RKO (cell line): ENCODE measurements at places on chromosomes 7 and 10.

- DNase-seq: no peak
These were observed at the start of gene CPXM2 for GRCh38 chr10:123891144-123892071. CPXM2 (minus strand) TSS chr10:123891807; CDS start chr10:123891659, 148 bp downstream.

DNA sequence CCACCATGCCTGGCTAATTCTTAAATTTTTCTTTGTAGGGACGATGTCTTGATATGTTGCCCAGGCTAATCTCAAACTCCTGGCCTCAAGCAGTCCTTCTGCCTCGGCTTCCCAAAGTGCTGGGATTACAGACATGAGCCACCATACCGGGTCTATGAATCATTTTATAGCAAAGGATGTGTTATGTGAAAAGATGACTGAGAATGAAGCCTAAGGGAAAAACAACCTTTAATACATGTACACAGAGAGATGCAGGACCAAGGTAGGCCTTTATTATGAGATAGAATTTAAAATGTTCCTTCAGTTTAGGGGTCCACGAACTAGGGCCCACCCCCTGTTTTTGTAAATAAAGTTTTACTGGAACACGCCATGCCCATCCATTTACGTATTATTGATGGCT is 41.0 kb downstream of the UBE2H start:
- no peak for DNase-seq

DNA sequence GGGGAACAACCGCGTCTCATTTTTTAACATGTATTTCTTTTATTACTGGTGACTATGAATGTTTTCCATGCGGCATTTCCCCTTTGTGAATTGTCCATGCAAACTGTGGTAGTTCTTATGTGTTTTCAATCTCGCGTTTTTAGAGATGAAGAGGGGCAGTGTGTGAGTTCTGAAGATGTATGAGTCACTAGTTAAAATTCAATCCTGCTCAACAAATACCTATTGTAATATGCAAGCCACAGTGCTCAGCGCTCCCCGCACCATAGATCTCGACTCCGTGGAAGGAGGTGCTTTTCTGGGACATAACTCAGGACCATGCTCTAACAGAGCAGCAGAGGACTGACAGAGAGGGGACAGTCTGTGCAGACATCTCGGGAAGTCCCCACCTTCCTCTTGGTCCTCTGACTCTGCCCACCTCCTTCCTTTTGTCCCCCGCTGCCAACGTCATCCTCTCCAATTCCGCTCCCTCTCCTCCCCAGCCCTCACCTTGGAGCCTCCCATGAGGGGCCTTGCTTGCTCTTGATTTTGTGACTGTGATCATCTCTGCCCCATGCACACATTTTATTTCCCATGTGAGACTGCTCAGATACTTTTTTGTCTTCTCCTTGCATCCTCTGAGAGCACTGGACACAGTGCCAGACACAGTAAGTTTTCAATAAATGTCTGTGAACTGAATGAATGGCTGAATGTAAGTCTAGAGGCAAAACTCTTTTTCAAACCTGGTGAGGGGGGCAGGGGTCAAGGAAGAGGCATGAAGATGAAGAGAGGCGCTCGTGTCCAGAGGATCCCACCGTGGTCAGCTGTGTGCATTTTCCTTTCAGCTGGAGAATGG is 42.7 kb upstream of the PLEKHA1 start:
- DNase-seq: no peak

- DNase-seq: no peak
These were observed 18.8 kb upstream of the SORBS1 start for GRCh38 chr10:95579835-95580535.

DNA sequence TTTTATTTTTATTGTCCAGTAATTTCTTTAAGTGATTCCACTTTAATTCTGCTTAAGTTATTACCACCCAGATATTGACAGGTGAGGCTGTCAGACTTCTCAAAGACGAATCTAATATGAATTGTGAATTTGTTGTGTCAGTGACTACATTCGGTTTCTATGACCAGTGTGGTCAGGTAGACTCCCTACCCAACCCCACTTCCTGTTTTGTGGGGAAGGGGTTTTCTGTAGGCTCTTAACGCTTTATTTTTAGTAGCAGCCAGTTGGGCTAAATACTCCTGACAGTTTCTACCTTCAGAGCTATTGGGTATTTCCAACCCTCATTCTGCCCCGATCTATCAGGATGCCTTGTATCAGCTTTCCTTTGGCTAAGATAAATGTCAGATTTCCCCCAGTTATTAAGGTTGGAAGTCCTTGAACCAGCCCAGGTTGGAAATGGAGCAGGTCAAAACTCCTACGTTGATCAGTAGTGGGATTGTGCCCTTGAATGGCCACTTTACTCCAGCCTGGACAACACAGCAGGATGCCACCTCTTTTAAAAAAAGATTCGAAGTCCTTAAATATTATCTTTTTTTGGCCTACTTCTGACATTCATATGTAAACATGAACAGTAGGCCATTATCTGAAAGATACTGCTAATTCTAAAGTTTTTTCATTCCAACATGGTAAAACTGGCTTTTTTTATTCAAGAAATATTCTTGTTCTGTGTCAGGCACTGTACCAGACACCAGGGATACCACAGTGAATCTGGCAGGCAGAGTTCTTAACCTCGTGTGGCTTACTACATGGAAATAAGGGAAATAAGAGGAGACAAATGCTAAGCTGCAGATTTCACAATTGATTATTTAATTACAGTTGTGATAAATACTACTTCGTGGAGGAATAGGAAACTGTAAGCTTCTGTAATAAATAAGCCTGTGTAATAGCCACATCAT is 133.3 kb upstream of the SAMD8 start:
- no peak for DNase-seq

- DNase-seq: no peak
These were observed 54.6 kb downstream of the TFAM start for GRCh38 chr10:58439632-58440364.

DNA sequence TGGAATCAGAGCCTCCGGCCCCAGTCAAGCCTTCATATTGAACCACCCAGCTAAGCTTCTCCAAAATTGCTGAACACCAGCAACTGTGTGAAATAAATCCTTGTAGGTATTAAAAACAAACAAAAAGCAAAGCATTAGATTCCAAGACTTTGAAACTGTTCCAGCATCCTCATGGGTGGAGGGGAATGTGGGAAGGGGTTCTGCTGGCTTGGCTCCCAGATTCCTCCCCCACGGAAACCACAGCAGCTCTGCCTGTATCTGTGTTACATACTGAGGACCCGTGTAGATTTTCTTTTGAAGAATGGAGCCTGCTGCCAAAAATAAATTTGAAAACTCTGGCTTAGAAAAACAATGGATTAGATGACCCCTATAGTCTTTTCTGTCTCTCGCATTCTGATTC is 20.0 kb downstream of the AKR1B1 start:
- no peak for DNase-seq

DNA sequence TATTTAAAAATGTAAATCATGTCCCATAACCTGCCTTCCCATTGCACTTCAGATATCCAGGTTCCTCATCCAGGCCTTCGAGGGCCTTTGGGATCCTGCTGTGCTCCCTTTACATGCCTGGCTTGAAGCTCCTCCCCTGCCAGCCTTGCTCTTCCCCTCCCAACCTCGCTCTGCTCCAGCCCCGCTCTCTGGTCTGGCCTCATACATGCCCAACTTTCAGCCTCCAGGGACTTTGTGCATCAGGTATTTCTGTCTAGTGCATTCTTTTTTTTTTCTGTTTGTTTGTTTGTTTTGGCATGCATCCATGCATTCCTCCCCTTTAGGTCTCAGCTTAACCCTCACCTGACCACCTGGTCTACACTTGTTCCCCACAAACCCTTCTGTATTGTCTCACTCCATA is 160.3 kb downstream of the SNX10 start:
- DNase-seq: no peak

DNA sequence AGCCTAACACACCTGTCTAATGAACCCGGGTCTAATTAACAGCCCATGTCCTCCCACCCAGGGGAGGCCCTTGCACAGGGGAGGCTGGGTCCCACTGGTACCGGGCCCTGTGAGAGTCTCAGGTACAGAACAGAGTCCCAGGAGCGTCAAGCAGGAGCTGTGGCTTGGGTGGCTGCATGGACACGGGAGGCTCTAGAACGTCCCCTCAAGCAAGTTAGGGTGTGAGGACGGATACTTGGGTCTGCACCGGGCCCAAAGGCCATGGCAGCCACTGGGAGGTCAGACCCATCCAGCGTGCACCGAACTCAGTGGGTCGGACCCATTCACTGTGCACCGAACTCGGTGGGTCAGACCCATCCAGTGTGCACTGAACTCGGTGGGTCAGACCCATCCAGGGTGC is 309.7 kb downstream of the DNAJB6 start:
- DNase-seq: no peak

GRCh38 chr7:112254156-112254555 is 47.7 kb downstream of the ZNF277 start:
- no peak for DNase-seq

DNA sequence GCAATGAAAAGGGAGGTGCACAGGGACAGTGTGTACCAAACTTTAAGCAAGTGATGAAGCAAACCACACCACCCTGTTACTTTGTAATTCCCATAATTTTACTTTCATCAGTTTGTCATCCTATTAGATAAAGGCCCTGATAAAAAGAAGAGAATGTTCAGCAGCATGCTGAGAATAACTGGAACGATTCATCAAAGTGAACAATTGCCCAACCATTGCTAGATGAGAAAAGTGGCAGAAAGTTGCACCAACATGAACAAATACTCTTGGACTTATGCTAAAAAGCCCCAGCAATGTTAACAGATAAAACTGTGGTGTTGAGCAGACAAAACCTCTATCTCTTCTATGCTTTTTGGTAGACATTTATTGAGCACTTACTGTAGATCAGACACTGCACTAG is 75.5 kb upstream of the PCGF5 start:
- no peak for DNase-seq

- no peak for DNase-seq
These were observed 116.5 kb downstream of the ZNF438 start for GRCh38 chr10:30915146-30915545.

DNA sequence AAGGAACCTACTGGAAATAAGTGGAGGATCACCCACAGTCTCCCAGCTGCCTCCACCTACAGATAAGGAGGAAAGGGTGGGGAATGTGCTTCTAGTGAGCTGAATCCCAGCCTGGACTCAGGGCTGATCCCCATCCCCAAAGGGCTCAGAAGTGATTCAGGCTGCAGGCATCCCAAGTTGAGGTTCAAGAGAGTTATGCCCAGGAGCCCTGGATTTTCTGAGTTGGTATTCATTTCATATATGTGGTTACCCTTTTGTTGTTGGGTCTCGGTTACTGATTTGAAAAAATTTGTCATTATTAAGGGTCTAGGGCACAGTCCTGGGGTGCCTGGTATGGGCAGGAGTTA is 30.0 kb upstream of the SRGN start:
- DNase-seq: no peak

DNA sequence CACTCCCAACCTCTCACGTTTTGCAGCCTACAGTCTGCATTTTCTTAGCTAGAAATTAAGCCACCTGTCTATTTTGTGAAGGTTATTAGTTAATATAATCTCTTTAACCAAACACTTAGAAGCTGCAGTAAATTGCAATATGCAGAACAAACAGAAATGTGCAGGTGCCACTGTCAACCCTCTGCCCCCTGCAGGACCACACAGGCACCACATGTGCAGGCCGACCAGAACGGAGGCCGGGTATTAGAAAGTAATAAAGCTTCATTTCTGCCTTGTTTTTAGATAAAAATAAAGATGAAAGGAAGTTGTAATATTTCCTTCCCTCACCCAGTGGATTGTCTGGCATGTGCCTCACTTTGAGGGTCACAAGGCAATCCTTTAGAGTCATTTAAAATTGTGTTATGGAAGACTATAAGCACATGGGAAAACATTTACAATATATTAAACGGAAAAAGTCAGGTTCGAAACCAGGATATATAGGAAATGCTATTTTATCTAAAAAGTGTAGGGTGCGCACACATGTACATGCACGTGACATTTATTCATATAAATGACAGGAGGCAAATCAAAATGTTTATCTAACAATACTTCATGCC is 158.2 kb downstream of the ARHGAP12 start:
- peak; percentile 55 for DNase-seq

GRCh38 chr7:51970961-51971665 is 654.5 kb upstream of the COBL start:
- no peak for DNase-seq

DNA sequence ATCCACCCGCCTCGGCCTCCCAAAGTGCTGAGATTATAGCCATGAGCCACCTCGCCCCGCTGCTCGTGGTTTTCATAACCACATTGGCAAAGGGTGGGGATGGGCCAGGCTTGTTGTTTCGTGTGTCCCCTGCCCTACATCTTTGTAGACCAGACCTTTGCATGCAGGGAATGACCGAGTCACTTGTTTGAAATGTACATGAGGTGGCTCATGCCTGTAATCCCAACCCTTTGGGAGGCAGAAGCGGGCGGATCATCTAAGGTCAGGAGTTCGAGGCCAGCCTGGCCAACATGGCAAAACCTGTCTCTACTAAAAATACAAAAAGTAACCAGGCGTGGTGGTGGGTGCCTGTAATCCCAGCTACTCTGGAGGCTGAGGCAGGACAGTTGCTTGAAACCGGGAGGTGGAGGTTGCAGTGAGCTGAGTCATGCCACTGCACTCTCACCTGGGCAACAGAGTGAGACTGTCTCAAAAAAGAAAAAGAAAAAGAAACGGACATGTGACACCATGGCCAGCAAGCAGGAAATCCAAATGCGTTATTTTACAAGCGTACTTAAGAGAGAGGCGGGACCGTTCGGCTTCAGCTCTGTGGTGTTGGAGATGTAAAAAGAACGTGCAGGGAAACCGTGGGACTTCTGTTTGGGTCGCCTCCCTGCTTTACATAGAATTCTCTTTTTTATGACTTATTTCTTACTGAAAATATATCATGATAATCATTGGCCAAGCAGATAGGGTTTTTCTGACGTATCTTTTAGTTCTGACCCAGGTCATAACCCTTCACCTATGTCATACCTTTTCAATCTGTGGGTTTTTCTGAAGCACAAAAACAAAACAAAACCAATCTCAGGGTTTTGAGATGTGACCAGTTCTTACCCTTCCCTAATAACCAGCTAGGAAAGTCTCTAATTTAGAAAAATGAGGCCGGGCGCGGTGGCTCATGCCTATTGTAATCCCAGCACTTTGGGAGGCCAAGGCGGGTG is 45.1 kb downstream of the WIPI2 start:
- DNase-seq: no peak

- no peak for DNase-seq
These were observed 31.2 kb downstream of the JAKMIP3 start for GRCh38 chr10:132096863-132097478.

DNA sequence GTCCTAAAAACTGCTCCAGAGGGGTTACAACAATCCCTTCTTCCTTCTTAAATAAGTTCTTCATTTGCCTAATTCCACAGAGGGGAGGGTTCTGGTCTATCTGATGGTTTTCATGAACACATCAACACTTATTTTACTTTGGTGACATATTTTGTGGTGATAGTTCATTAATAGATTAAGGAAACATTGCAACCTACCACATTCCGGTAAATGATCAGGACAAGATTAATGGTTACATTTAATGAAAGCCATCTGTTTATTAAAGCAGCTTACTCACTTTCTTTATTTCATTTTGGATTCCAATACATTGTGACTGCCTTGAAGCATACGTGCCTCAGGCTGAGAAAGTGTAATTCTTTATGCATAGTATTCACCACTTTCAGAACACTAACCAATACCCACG is 101.0 kb downstream of the SKIDA1 start:
- DNase-seq: no peak
